EH (cell line): ENCODE measurements at places on chromosomes 5 and 9.

DNA sequence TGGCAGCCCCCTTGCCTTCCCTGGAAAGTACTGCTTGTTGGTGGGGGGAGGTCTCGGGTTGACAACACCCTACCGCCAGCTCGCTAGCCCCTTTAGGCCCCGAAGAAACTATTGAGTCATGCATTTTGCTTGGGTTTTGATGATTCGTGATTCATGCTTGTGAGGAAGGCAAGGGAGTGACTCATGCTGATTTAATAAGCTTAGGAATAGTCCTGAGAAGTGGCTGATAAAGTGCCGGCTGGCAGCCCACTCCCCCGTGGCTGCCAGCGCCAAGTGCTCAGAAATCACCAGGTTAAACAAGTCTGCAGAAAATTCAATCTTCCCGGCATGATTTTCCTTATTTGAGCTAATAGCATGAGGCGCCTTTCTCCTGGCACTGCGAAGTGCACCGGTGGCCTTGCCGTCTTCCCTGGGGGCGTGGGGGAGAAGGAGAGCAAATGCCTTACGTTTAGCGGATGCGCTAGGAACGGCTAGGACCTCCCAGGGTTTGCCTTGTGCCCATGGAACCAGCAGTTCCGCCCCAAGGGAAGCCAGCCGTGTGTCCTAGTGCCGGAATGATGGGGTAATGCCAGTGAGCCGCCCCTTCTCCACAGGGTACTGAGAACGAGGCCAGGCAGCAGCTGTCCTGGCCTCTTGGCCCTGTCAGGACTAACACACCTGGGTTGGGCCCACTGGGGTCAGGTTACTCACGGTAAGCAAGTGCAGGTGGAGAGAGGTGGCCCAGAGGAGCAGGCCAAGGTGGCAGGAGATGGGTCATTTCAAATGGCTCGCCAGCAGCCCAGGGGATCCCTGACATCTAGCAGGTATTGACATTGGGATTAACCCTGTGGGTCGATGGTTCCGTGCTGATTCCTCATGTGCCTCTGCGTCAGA lies 151.9 kb downstream of the MACROH2A1 start:
- peak; percentile 95 for DNase-seq

DNA sequence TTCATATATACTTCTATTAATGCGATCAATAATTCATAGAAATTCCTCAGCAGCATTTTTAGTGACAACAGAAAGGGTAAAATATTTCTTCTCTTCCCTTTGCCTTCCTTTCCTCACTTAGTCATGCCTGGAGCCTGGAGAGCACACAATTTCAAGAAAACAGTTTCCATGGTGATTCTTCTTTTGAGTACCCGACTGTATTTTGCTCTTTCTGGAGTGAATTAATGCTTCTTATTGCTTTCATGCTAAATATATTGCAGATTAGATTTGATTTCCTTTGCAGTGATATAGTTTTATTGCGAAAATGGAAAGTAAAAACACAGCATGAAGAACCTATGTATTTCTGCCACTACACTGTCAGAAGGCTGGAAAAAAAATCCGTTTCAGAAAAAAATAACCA lies 153.5 kb downstream of the PPP2R2B start:
- no peak for DNase-seq

GRCh38 chr5:172756764-172757393 lies 14.1 kb downstream of the DUSP1 start:
- DNase-seq, result no peak

GRCh38 chr5:91742550-91742949 lies 359.4 kb upstream of the ARRDC3 start:
- no peak for DNase-seq

DNA sequence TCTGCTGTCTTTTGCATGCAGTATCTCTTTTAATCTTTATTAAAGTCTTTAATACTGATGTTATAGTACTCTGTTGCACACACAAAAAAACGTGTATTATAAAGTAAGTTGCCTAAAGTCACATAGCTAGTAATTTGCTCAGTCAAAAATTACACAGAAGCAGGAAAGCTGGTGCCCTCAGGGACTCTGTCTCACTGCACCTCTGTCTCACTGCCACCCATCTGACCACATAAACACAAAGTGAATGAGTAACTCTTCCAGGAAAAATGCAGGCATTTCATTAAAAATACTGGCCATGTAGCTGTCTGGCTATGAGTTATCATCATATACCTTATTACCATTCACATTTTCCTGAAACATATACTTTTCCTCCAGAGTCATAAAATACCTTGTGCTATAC lies 591.7 kb downstream of the CSNK1G3 start:
- DNase-seq, result no peak

- DNase-seq, result no peak
Measured at GRCh38 chr9:106019702-106020101, 325.4 kb downstream of the TMEM38B start.

- no peak for DNase-seq
Measured at GRCh38 chr9:89734600-89735041, 129.8 kb downstream of the GADD45G start.

GRCh38 chr5:72556351-72557166 lies 49.3 kb upstream of the ZNF366 start:
- DNase-seq, result peak; percentile 68

- DNase-seq, result no peak
Measured at GRCh38 chr5:27479859-27480258, 441.5 kb upstream of the CDH9 start.

DNA sequence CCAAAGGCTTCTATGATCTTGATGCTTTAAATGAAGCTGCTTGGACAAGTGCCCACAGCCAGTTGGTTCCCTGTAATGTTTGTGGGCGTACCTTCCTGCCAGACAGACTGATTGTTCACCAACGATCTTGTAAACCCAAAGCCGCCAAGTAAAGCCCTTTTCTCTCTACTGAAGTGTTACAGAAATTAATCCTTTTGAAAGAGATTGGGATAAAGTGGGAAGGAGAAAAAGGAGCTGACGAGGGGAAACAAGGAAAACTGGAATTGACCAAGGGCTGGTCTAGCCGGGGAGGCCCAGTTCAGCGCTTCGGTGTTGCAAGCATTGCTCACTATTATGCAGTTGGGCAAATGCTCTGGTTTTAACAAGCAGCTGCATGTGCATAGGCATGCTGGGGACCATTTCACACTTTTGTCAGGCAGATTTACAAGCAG lies 53.2 kb downstream of the ZNF474 start:
- peak; percentile 80 for DNase-seq

- peak; percentile 87 for DNase-seq
Measured at GRCh38 chr9:114953959-114954358, 23.6 kb upstream of the TNFSF8 start.

GRCh38 chr5:142808878-142809598 lies 38.9 kb downstream of the ARHGAP26 start:
- DNase-seq, result no peak

- DNase-seq, result no peak
Measured at GRCh38 chr5:71839096-71839884, 120.2 kb downstream of the CARTPT start.

- no peak for DNase-seq
Measured at GRCh38 chr9:649128-650074, 192.1 kb upstream of the DMRT1 start.

- DNase-seq, result no peak
Measured at GRCh38 chr9:98038958-98039357, 17.6 kb upstream of the NANS start.

GRCh38 chr9:124286292-124286931 lies 28.7 kb downstream of the NEK6 start:
- peak; percentile 96 for DNase-seq

GRCh38 chr5:95718203-95718602 lies 12.9 kb upstream of the RHOBTB3 start:
- DNase-seq, result no peak
